Right lung (tissue), 10 donors: ENCODE measurements at places on chromosomes 11 and 22. TPM values are rescaled to one million over a fixed set of nuclear protein-coding genes. Genes with fewer than 3 reads are reported as not detected.
A peak's percentile ranks its signal among the peaks of the same experiment; 100 is the strongest.

- no peak for DNase-seq
Measured at GRCh38 chr11:29634244-29634643, 382.6 kb downstream of the KCNA4 start.

DNA sequence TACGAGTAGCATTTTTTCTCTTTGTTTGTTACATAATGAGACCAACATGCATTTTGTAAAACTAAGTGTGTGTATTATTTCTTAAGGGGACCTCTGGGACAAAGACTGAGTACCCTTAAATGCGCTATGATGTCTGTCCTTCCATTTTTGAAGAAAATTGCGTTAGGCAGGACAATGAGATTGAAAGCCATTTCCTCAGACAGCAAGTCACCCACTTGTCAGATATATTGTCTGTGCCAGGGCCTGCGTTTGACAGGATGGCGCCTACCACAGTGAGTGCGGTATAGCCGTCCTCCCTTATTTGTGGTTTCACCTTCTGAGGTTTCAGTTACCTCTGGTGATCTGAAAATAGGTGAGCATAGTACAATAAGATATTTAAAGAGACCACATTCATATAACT lies 2.2 kb downstream of the AP2A2 start:
- DNase-seq, result no peak

GRCh38 chr11:65861165-65861505 lies 902 bp downstream of the MUS81 start:
- DNase-seq, result no peak

GRCh38 chr11:100827934-100828661 lies 141.0 kb downstream of the ARHGAP42 start:
- DNase-seq, result no peak

MS4A7 gene
- polyA plus RNA-seq, result 13.9 TPM

C1QTNF4 gene
- polyA plus RNA-seq, result 3.5 TPM

DNA sequence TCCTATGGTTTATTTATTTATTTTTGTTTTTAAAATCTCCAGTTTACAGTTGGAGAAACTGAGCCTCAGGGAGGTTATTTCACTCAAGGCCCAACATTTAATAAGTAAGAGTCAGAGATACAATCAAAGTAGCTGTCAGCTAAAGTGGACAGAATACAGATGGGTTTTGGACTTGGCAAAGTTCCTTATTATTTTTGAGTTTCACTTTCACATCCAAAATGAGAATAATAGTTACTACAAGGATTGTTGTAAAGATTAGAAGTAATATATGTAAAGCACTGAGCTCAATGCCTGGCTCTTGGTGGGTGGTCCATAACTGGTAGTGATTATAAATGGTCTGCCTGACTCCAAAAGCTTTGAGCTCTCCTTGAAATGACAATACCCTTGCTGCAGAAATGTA lies 87.5 kb upstream of the SESN3 start:
- DNase-seq, result no peak

- DNase-seq, result no peak
Measured at GRCh38 chr22:43811777-43812148, 342 bp downstream of the EFCAB6 start.

DNA sequence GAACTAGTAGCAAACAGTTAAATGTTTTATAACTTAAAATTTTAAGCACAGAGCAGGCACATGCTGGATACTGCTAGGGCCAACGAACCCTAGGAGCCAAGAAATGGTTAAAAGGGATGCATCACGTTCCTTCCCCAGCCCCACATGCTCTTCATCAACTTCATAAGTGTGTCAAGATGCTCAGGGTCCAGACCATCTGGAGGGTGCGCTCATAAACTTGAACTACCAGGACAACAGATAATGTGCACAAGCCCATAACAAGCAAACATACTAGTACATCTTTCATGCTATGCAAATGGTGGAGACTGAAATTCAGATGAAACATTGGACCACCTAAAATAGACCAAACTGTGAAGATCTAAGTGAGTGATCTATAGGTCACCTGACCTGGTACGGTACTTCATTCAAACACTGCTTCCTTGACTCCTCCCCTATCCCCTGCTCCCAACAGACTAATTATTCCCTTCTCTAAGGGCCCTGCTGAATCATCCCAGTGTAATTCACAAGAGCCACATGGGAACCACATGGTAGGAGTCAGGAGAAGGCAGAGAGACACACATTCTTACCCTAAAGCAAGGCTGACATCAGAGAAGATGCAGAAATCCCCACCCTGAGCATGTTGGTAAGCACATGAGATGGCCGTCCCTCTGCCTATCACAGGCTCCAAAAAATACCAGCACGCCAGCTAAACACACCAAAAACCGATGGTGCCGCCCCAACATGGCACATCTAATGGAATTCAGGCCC lies 83.9 kb downstream of the ETS1 start:
- DNase-seq, result no peak

DNA sequence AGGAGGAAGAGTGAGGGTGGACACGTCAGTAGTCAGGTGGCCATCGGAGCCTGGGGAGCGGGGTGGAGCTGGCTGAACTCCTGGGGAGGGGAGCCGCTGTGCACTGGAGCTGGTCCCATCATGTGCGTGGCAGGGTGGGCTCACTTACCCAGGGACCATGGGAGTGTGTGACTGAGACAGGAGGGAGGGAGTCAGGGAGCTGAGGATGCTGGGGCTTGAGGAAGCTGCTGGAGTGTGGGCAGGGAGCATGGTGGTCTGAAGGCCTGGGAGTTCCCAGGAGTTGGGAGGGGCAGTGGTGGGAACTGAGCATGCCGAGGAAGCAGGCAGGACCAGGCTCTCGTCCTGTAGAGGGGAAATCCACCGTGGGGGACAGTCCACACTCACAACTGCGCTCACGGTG lies 18.0 kb downstream of the CLDN5 start:
- no peak for DNase-seq

- no peak for DNase-seq
Measured at GRCh38 chr11:47220401-47220821, 5.6 kb downstream of the DDB2 start.

GRCh38 chr11:96052921-96053651 lies 129.2 kb upstream of the MTMR2 start:
- peak; percentile 80 for DNase-seq

TMPRSS5 gene
- 0.99 TPM for polyA plus RNA-seq

DNA sequence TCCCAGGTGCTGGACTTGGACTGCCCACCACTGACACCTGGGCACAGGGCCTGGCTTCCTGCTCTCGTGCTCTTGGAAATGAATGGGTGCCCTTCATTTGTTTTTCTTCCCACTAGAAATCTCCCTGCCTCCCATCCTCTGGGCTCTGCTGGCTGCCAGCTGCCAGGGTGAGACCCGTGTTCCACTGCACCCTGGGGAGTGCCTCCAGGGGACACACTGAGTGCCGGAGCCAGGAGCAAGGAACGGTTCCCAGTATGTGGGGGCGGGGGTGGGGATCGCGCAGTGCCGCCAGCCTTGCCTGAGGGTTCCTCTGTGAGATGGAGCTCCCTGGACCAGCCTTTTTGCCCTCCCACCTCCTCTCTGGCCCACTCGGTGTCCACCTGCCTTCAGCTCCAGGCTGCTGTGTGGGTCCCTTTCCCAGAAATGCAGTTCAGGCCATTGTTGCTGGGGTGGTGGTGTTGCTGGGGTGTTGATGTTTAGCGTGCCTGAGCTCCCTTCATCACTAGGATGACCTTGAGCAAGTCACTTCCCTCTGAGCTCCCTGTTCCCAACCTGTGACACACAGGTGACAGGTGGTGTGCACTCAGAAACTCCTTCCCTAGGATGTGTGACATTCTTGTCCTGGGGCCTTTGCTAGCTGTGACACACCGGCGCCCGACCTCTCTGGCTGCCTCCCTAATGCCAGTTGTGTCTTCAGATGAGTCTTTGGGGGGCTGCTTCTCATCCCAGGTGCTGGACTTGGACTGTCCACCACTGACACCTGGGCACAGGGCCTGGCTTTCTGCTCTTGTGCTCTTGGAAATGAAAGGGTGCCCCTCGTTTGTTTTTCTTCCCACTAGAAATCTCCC lies 72.1 kb downstream of the MED15 start:
- no peak for DNase-seq

DNA sequence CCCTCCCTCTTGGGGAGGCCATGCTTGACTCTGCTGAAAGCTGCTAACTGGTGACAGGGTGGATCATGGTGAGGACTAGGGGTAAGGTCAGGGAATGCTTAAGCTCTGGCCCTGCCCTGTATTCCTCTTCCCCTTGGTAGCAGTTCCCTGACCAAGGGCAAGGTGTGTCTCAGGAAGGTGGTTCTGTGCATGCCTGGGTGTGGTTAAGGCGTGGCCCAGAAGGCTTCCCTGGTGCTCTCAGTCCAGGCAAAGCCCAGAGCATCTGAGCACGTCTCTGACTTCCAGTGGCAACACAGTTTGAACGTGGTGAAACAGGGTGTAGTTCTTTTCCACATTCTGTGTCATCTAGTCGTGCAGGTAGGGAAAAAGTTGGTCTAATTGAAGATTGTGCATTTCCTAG lies 53.1 kb upstream of the HORMAD2 start:
- no peak for DNase-seq

DNA sequence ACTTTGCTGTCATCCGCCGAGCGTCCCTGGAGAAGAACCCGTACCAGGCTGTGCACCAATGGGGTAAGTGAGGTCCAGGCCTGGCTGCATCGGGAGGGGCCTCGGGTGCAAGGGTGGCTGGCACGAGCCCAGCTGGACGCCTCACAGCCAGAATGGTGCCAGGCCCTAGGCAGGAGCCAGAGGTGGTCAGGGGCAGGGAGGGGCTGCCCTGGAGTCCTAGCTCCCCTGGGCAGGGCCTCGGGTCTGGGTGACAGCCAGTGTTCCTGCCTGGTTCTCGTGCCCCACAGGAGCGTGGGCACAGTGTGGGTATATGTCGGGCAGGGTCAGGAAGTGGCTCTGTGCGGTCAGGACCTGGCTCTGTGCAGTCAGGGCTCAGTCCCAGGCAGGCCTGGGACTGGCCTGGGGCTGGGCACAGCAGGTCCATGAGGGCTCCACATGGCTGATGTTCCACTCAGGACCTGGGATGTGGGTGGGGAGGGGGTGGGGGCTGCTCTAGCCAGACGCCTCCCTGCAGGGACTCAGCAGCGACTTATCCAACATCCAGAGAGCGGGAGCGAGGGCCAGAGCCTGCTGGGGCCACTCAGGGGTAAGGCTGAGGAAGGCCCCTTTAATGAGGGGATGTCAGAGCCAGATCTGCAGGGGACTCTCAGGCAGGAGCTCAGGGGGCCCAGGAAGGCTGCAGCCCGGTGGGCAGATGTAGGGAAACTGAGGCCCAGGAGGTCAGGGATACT lies 1.2 kb downstream of the TSPAN32 start:
- no peak for DNase-seq

GRCh38 chr11:12629601-12630313 lies 44.5 kb upstream of the TEAD1 start:
- DNase-seq, result no peak

OR52I1 gene
- 0.10 TPM for polyA plus RNA-seq

SCGB1D2 gene
- not detected for polyA plus RNA-seq

DNA sequence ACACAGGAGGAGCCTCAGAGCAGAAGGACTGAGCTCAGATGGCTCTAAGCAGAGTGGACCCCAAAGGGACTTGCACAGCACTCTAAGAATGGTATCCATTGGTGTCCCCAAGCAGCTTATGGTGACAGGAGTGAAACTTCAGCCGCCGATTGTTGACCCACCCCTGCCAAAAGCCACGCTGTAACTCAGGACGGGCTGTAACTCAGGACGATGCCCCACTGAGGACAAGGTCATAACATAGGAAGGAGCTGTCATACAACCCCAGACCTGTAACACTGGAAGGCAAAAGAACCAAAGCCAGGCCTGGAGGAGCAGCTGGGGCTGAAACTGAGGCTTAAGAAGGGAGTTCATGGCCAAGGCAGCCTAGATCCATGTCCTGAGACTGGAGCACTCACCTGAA lies 14.2 kb downstream of the CD59 start:
- DNase-seq, result no peak

- no peak for DNase-seq
Measured at GRCh38 chr11:102653744-102654291, 28.7 kb upstream of the MMP20 start.

- no peak for DNase-seq
Measured at GRCh38 chr11:109856928-109857327, 236.3 kb upstream of the ZC3H12C start.

OR10D3 gene
- polyA plus RNA-seq, result not detected
